Fibroblast of lung (primary cell): ENCODE measurements at places on chromosomes 5 and 9.
A peak's percentile ranks its signal among the peaks of the same experiment; 100 is the strongest.

- DNase-seq, result no peak
Observed at GRCh38 chr5:11547730-11548129, 356.5 kb downstream of the CTNND2 start.

DNA sequence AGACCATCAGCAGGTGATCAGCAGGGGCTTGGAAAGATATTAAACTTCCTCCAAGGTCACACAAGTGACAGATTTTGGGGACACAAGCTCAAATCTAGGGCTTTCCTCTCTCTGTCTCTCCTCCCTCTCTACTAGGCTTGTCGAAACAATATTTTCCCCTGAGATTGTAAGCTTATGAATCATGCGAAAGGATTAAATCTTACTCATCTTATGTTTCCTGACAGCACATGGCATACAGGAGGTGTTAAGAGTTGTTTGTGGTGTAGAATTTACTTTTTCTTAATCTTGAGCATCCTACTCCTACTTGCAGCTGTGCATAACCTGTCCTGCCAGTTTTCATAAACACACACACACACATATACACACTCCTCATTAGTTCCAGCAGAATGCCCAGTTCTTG is 186.3 kb downstream of the MARCHF11 start:
- peak; percentile 75 for DNase-seq

GRCh38 chr5:152113401-152113800 is 188.8 kb upstream of the GLRA1 start:
- DNase-seq, result peak; percentile 5

DNA sequence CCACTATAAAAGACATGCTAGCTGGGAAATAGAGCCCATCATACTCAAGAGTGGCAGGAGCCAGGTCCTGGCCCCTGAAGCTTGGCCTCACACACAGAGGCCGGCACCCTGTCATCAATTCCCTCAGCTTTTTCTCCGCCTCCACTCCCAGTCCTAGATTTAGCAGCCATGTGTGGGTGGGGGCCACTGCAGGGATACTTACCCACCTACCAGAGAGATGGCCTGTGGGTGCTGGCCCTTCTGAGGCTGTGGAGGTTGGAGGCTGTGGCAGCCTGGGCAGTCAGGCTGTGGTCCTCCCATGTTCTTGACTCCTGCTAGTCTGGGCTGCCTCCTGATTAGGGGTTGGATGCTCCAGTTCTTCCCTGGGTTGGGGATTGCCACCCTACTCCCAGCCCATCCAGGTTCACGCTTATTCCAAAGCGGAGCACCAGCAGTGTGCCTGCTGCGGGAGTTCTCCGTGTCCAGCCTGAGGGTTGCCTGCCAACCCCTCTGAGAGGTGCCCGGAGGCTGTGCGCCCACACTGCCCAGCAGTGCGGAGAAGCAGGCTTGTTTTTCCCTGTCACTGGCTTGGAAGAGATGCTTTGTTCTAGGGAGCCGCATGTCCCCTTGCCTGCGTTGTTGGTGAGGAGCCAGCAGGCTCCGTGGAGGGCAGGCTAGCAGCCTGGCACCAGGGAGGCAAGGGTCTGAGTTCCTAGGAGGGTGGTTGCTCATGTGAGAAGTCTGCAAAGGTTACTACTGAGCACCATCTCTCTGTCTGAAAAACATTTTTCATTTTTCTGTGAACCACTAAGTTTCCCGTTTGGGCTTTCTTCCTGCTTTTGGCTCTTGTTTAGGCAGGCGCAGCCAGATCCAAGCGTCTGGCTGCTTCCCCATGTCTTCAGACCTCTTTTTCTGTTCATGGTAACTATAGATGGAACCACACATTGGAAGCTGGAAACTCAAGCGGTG is 7.5 kb downstream of the SLC22A5 start:
- no peak for DNase-seq

- peak; percentile 34 for DNase-seq
Observed at GRCh38 chr9:115651461-115651860, 502.1 kb upstream of the PAPPA start.

- DNase-seq, result peak; percentile 88
Observed at GRCh38 chr5:39420482-39421145, 4.2 kb downstream of the DAB2 start.

DNA sequence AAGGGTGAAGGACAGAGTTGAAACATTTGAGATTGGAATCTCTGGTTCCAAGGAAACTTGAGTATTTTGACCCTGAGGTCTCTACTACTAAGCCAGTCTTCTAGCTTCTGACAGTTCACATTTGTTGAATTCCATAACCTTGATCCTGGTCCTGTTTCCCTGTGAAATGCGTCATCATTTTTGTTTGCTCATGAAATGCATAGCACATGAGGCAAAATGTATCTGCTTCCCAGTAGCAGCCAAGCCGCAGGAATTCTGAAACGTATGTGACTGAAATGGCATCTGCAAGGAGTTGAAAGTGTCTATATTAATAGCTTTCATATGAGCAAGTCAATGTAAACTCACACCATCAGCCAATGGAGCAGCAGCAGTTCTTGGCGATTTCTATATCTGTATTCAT is 307.9 kb downstream of the CSNK1G3 start:
- peak; percentile 81 for DNase-seq
